ENCODE measurements at places on chromosomes 4 and X. TPM values are rescaled to one million over a fixed set of nuclear protein-coding genes. Genes with fewer than 3 reads are reported as not detected.

The GIMD1 gene
- not detected for total RNA-seq

DNA sequence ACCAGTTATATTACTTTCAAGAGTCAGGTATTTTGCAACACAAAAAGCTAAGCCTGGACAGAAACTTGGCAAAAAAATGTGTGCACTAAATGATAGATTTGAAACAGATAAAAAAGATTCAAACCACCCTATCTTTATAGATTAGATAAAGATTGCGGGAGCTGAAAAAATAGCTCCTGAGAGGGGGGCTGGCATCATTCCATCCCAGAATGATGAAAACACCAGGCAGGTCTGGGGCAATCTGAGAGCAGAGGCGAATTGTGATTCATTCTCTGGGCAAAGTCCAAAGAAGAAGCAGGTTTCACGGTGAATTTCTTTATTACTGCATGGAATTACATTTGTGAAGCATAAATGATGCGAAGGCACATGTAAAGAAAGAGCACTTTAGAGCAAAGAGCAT lies 168.5 kb upstream of the DMD start:
- no peak overlapping the region for H3K4me3 ChIP-seq
- no peak overlapping the region for H3K27ac ChIP-seq
- no peaks in the 10 kb centered on the region for H3K4me1 ChIP-seq
- H3K36me3 ChIP-seq, result no peaks in the 10 kb centered on the region
- no peak for DNase-seq
- no peaks in the 10 kb centered on the region for H3K27me3 ChIP-seq

DNA sequence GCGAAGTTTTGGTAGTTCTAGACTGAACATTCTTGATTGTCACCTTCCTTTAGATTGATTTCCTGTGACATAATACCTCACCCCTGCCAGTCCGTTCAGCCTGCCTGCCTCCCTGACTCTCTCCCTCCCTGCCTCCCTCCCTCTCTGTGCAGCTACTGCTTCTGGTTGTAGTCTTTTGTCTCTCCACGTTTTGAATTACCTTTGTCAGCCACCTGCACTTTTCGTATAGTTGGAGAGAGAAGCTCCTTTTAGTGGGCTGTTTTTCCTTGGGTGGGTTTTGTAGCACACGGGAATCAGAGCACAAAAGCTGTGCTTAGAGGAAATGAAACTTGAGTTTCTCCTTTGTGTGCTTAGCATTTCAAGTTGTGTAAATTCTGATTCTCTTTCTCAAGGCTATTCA lies 32.6 kb upstream of the MSMO1 start:
- H3K27me3 ChIP-seq, result no peaks in the 10 kb centered on the region
- no peak overlapping the region for H3K4me3 ChIP-seq
- no peaks in the 10 kb centered on the region for H3K4me1 ChIP-seq
- peak overlapping the region; percentile 15 for H3K27ac ChIP-seq

The DHX15 gene
- 179 TPM for total RNA-seq

The CLDN34 gene
- not detected for total RNA-seq

DNA sequence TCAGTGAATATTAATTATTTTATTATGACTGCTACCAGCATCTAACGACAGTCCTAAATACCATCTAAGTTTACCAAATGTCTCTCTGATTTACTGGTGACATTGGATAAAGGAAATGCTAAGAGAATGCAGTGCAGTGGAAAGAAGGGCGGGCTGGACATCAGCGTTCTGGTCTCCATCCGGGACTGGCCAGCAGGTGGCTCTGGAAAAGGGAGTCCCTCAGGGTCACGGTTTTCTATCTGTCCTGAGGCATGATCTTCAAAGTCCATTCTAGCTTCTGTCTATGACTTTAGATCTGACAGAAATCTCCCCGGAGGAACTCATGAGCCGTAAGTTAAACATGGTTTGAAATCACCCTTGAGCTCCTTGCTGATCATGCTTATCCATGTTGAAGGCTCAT lies 3.3 kb downstream of the TRIM2 start:
- H3K4me1 ChIP-seq, result peaks cover 9% of the 10 kb centered on the region
- H3K27ac ChIP-seq, result no peak overlapping the region
- H3K27me3 ChIP-seq, result no peaks in the 10 kb centered on the region
- H3K4me3 ChIP-seq, result no peak overlapping the region
- DNase-seq, result no peak
- H3K36me3 ChIP-seq, result no peaks in the 10 kb centered on the region

DNA sequence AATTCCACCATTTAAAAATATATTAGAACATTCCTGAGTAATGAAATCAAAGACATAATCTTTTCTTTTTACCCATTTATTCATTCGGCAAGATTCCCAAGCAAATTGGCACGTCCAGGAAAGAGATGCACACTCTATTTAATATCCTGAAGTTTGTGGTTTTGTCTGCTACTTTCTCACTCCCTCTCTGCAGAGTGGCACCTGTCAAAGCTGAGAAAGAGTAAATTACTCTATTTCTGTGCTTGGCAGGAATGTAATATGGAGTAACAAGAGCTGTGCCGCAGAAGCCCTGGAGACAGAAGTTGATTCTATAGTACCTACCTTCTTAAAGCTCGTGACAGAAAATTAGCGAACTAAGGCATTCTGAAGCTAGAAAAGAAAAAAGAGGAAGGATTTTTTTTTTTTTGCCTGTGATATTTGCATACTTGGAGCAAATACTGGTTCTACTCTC lies 5.5 kb downstream of the GSTCD start:
- DNase-seq, result no peak
- no peak overlapping the region for H3K4me3 ChIP-seq
- H3K27me3 ChIP-seq, result no peaks in the 10 kb centered on the region
- H3K4me1 ChIP-seq, result peaks cover 2% of the 10 kb centered on the region

DNA sequence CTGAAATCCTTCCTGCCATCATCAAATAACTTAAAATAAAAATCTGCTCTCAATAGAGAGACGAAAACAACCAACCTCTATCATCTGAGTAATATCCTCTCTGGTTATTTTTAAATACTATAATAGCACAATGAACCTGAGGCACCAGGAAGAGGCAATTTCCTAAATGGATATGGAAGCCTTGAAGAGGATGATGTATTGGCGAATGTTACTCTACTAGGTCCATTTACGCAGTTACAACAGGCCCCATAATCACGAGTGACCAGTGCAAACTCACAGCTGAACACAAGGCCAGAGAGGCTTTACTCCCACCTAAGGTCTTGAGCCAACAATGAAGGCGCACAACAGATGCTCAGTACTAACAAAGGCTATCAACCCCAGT lies 678.8 kb upstream of the NR3C2 start:
- no peak overlapping the region for H3K27ac ChIP-seq
- H3K27me3 ChIP-seq, result no peaks in the 10 kb centered on the region
- H3K36me3 ChIP-seq, result no peaks in the 10 kb centered on the region

DNA sequence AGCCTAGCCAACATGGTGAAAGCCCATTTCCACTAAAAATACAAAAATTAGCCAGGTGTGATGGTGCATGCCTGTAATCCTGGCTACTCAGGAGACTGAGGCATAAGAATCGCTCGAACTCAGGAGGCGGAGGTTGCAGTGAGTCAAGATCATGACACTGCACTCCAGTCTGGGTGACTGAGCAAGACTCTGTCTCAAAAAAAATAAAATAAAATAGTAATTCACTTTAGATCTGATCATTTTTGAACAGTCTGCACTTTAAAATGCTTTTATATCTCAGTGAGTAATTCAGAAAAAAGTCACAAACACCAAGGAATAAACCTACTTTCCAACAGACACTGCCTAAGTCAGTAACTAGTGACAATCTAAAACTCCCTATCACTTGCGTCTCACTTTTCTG lies 25.6 kb upstream of the CORIN start:
- no peak overlapping the region for H3K27ac ChIP-seq
- H3K4me3 ChIP-seq, result no peak overlapping the region
- no peaks in the 10 kb centered on the region for H3K27me3 ChIP-seq
- no peaks in the 10 kb centered on the region for H3K36me3 ChIP-seq
- H3K4me1 ChIP-seq, result no peaks in the 10 kb centered on the region

- DNase-seq, result no peak
- H3K36me3 ChIP-seq, result no peaks in the 10 kb centered on the region
- H3K27me3 ChIP-seq, result no peaks in the 10 kb centered on the region
Observed at GRCh38 chr4:144450526-144450925, 195.4 kb upstream of the HHIP start.

DNA sequence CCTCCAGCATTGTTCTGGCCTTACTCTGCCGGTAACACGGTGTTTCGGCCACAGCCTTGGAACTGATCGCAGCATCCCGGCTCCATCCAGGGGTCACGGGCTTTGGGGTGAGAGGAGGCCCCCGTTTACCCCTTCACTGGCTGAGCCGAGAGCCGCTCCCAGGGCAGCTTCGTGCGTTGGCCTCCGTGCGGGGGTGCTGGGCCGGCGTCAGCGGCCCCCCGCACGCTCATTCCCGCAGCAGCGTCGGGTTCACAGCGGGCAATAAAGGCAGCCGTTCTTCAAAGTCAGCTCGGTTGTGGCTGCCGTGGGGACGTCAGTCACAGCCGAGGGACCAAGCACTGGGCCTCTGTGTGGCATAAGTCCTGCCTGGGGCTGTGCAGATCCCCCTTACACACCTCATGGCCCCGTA lies 25.3 kb upstream of the PLCXD1 start:
- no peak for DNase-seq
- H3K36me3 ChIP-seq, result no peaks in the 10 kb centered on the region
- no peaks in the 10 kb centered on the region for H3K27me3 ChIP-seq
- peaks cover 4% of the 10 kb centered on the region for H3K4me1 ChIP-seq
- no peak overlapping the region for H3K27ac ChIP-seq
- no peak overlapping the region for H3K4me3 ChIP-seq

DNA sequence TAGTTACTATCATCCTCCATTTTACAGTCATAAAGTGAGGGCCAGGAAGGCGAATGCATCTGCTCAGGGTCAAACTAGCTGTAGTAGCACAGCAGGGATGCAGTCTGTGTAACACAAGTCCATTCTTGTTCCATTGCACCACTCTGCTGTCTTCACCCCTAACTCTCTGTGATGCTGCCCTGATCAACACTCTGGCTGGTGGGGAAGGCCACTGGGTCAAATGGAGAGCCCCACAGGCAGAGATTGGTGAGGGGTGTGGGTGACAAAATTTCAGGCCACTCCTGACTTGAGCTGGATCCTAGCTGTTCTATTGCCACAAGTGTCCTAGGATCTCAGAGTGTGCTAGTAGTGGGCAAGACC lies 136.5 kb downstream of the PJA1 start:
- no peaks in the 10 kb centered on the region for H3K4me1 ChIP-seq
- no peaks in the 10 kb centered on the region for H3K36me3 ChIP-seq
- no peaks in the 10 kb centered on the region for H3K27me3 ChIP-seq

DNA sequence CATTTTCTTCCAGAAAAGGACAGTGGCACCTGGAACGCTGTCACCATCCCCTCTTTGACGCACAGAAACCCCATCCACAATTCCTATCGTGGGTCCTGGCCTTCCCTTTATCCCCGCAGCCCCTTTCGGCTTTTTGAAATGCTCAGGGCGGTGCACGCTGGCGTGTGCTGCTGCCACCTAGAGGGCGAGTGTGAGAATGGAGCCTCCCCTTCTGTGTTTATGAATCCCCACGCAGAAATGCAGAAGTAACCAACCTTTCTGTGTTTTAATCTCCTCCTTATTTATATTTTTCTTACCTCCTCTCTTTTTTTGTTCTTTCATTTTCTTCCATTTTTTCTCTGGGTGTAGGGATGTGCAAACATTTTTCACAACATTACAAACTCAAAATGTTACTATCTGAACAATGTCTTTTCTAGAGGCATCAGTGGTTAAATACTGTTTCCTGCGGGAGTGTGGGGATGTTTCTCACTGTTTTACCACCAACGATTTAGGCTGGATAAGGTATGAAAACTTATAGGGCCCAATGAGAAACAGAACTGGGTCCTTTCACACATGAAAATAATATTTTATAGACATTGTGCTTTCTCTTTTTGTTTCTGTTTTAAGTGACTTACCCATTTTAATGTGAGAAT lies 50.0 kb downstream of the TMA16 start:
- DNase-seq, result peak; percentile 81
- H3K4me1 ChIP-seq, result no peaks in the 10 kb centered on the region
- H3K27ac ChIP-seq, result peak overlapping the region; percentile 67
- no peaks in the 10 kb centered on the region for H3K27me3 ChIP-seq

The DTHD1 gene
- total RNA-seq, result 67.0 TPM

The ITM2A gene
- total RNA-seq, result 34.7 TPM

- H3K27me3 ChIP-seq, result no peaks in the 10 kb centered on the region
- H3K4me3 ChIP-seq, result peak overlapping the region; percentile 10
- peak overlapping the region; percentile 85 for H3K27ac ChIP-seq
- H3K36me3 ChIP-seq, result no peaks in the 10 kb centered on the region
Observed at GRCh38 chr4:185933078-185933581, 121.1 kb upstream of the SORBS2 start.

DNA sequence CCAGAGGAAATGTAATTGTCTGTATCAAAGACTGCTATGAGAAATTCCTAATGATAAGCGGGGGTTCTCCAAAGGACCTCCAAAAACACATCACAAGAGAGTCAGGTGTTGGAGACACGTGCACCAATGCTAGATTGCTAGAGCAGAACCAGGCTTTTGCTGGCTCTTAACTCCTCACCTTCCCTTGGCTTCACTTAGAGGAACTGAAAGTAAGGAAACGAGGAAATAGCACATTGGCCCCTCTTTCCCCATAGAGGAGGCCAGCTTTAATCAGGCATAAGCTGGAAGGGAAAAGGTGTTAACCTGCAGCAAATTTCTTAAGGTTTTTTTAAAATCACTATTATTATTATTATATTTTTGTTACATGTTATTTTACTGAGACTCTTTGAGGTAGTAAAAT lies 13.6 kb downstream of the OTC start:
- H3K36me3 ChIP-seq, result no peaks in the 10 kb centered on the region
- no peak overlapping the region for H3K27ac ChIP-seq
- DNase-seq, result no peak
- H3K4me3 ChIP-seq, result no peak overlapping the region
- H3K27me3 ChIP-seq, result no peaks in the 10 kb centered on the region
